ENCODE measurements at places on chromosomes 6 and 20.

- no peak for DNase-seq
Measured at GRCh38 chr6:143078468-143079324, 18.0 kb downstream of the AIG1 start.

DNA sequence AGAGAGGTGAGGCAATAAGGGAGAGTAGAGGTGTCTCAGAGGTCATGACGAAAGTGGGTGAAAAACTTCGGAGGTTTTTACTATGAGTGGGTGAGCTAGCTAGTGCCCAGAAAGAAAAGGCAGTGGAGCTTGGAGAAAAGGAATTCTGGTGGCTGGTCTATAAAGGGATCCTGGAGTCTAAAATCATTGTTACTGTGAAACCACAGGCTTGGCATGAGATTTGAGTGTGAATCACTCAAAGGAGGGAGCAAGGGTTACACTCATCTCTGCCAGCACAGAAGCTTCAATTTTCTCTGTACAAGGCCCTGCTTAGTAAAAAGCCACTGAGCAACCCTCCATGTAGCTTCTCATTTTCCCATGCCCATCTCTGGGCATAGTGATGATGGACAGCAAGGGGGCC lies 47.5 kb downstream of the CD83 start:
- no peak for DNase-seq

GRCh38 chr6:106872049-106872448 lies 102.5 kb downstream of the CD24 start:
- no peak for DNase-seq

DNA sequence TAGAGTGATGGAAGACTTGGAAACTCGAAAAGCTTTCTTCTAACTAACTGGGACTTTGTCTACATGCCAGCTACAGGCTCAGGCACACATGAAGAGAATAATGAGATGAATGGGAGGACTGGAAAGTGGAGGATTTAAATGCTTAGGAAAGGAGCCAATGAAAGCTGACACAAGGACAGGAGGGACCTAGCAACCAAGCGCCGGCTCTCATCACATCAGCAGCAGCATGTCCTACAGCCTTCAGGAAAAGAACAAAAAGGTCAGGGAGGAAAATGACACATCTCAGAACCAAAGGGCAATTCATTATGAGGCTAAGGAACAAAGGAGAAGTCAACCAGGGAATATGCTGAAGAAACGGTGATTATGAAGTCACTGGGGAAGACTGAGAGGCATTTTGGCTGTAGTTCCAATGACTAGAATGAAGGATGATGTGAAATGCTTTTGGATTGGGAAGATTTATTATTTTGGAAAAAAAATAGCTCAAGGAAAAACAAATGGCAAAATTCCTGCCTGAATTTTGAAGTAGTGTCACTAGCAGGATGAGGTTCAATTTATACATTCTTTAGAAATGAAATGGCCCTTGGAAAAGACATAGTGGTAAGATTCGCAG lies 5.7 kb downstream of the BACH2 start:
- DNase-seq = no peak

DNA sequence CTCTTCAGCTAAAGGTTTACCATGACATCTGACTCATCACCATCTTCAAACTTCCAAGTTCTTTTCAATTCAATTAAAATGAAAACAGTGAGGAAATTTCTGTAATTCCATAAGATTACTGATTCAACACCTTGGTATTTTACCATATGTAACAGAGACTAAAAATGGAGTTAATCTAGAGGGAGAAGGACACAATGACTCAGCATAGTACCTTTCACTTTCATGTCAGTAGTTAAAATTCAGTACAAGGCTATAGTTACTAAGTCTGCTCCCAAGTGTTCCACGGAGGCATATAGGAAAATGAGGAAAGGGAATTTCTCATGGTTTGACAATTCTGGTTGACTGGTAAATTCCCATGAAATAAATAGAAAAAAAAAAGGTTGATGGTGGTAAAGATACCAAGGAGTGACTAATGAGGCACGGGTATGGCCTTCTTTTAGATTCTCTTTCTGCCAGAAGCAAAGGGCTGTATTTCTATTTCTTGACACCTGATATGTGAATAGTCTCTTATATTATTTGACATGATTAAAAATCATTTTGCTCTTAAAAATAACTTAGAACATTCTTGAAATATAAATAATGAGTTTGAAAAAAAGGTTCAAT lies 526.7 kb upstream of the ADGRB3 start:
- DNase-seq = no peak

DNA sequence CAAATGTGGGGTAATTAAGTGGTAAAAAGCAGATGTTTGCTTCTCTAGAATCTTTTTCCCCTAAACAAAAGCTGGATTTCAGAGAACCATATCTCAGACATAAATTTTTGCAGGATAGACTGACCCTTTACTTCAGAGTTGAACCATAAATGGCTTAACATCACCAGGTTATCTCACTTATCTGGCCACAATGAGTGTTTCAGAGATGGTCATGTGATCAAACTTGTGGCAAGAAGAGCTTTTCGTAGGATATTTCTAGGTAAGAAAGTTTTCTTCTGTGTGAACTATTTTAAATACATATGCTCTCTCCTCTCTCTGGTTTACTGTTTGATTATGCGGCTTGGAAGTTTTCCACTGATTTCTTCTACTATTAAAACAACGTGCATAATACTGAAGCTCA lies 270.2 kb upstream of the TFAP2D start:
- no peak for DNase-seq

DNA sequence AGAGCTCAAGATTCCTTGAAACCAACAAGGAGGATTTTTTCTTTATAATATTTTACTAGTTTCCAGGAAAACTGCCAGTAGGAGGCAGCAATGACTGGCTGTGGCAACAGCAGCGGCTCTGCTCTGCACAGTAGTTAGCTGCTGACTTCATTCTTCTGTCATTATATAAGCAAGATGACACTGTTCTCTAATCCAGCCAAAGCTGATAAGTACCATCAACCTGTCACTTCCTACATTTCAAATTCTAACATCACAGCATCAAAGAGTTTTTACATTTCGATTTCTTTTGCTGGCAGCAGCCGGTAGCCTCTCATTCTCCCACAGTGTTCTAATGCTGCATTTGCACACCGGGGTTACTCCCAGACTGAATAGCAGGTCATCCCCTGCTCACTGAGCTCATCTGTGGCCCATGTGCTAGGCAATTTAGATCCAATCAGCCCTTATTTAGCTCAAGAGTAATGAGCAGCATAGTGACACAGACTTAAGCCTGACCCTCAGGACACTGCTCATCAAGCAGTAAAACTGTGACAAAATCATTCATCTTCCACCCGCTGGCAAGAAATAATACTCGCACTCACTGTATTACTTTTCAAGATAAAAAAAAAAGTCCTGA lies 67.8 kb downstream of the MMS22L start:
- DNase-seq = no peak

- DNase-seq = no peak
Measured at GRCh38 chr20:44087857-44088120, 99.2 kb downstream of the JPH2 start.

DNA sequence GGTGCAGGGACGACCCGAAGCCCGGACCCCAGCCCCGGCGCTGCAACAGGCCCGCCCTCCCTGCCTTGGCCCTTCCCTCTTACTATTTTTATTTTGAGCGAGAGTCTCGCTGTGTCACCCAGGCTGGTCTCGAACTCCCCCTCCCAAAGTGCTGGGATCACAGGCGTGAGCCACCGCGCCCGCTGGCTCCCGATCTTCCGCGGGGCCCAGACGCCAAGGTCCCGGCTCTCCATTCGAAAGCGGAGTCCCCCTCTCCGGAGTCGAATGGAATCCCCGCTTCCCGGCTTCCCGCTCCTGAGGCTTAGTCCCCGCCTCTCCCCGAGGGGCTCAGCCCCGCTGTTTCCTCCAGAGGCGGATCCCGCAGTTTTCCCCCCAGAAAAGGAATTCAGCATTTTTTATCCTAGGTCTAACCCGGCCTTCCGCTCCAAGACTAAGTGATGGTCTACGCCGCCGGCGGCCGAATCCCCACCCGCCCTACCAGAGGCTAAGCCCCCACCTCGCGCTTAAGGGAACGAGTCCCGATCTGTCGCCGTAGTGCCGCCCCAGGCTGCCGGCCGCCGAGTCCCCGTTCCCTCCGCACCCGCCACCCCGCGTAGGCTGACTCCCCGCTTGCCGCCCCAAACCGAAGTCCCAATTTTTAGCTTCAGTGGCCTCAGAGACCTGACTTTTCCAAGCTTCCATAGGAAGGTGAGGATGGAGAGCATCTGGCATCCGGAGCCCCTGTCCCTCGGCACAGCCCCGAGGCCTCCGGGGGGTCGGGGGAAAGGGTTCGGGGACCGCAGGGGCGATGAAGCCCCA lies 11.5 kb upstream of the TMC2 start:
- peak; percentile 65 for DNase-seq

- DNase-seq = no peak
Measured at GRCh38 chr6:74134327-74134726, 438.3 kb downstream of the CD109 start.

GRCh38 chr20:17992224-17992637 lies 23.4 kb downstream of the MGME1 start:
- DNase-seq = no peak

DNA sequence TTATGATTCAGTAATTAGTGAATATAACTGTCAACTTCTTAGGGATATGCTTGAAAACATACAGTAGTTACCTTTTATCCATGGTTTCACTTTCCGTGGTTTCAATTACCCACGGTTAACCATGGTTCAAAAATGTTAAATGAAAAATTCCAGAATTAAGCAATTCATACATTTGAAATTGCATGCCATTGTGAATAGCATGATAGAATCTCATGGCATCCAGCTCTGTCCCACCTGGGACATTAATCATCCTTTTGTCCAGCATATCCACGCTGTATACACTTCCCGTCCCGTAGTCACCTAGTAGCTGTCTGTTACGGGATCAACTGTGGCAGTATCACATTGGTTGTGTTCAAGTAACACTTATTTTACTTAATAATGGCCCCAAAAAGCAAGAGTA lies 781.7 kb upstream of the CITED2 start:
- no peak for DNase-seq

GRCh38 chr6:53119349-53119748 lies 29.3 kb downstream of the GCM1 start:
- no peak for DNase-seq

- DNase-seq = no peak
Measured at GRCh38 chr20:34693414-34693813, 10.7 kb upstream of the TP53INP2 start.

DNA sequence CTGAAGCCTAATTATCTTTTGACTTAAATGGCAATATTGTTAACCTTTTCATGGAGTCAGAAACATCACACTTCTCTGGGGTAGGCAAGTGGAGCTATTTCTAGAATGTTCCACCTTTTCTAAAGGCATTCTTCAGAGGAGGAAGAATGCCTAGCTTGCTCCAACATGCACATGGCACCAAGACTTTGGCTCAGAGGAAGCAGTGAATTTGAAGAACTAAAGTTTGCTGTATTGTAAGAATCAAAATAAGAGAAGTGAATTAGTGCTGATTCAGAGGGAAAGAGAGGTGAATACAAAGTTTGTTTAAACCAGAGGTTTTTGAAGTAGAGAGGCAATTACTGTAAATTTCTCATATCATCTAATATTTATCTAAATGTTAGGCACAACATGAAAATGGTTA lies 92.2 kb downstream of the SOBP start:
- DNase-seq = no peak

DNA sequence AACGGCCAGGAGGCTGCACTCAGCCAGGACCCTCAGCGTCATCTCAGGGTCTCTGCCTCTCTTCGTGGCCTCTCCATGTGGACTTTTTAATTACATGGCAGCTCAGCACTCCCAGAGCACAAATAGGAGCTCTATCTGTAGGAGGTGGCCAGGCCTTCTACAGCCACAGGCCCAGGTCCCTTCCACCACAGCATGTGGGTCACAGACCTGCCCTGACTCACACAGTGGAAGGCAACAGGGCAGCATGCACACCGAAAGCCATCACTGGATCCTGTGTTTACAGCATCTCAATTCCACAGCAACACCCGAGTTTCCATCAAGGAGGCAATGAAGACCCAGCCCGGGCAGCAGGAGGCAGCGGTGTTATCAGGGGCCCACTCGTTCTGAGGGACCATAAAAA lies 65.8 kb upstream of the CD93 start:
- DNase-seq = no peak

DNA sequence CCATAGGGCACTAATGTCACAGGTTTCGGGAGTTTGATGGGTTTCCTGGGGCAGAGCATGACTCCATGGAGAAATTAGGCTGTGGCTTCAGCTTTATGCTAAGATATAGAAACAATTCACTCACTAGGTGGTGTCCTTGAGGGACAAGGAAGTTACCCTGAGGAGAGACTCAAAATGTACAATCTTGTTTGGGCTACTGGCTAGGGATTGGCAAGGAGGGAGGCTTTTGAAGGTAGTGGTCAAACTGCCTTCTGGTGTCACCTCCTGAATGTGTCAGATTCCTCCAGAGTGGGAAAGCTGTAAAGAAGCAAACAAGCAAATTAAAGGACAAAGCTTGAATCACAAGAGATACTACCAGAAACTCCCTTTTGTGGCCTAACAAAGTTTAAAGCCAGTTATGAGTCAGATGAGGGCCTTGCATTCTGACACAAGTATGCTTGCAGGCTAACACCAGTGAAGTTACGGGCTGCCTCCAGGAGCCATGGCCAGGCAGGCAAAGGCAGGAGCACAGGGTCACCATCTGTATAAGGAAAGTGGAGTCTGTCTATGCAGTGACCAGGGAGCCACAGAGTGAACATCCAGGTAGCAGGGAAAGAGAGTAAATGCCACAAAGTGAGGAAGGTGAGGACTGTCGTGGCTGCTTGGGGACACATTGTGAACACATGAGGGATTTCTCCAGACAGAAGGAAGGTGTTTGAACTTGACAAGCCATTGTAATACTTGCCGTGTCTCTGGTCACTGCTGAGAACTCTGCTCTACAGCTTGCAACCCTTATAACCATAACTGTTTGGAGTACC lies 107.7 kb upstream of the DTNBP1 start:
- DNase-seq = no peak

DNA sequence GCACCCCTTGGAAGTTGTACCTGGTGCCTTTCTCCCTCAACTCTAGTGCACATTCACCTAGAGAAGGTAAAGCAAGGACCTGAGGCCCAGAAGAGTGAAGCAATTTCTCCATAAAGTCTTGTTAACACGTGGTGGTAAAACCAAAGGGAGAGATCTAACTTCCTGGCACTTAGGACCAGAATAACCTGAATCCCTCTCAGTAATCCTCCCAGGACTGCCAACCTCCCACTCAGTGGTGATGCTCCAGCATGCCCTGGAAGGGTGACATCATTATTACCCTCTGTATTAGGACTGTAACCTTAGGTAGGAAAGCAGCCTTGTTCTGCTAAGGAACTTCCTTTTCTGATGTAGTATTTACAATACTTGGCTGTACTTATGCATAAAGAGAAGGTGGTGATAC lies 330.6 kb upstream of the MARCKS start:
- no peak for DNase-seq

DNA sequence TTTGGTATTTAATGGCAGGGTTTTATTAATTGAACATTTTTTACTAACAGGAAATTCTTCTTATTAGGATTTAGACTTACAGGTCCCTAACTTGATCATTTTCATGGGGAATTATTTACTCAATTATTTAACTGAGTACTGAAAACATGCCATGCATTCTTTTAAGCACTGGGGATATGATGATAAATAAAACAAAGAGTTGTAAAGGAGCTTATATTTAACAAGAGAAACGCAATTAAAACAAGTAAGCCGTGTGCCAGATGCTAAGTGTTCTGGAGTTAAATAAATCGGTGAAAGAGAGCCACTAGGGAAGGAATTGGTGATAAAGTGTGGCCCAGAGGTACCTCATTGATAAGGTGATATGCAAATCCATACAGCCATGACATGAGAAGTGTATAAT lies 214.2 kb upstream of the HTR1E start:
- no peak for DNase-seq
